Amygdala (tissue), 56 donors: ENCODE measurements at places on chromosomes 16 and 17.
A peak's percentile ranks its signal among the peaks of the same experiment; 100 is the strongest.

DNA sequence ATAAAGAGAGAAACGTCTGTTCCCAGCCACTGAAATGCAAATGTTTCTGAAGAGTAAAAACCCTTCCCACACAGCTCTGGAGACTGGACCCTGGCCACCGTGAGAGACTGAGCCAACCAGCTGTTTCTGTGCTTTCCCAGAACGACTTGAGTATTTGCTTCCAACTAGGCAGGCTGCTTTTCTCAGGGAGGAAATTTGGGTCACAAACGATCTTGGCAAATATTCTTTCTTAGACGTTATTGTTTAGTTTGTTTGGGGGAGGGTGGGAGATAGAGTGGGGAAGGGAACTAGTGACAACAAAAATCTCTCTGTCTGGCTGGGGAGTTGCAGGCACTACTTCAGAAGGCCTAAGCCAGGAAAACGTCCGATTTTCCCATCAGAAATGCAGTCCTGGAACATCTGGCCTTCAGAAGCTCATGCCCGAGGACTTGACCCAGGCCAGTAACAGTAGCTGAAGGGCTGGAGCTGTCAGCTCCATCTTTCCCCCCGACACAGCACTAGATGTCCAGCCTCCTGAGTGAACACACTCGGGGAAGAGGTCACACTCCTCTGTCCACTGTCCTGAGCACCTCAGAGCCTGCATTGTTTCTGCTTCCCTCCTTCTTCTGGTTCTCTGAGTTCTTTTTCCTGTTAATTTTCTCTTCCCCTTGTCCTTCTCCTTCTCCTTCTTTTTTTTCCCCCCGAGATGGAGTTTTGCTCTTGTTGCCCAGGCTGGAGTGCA lies 4.0 kb downstream of the CCDC92B start:
- DNase-seq = peak; percentile 21

DNA sequence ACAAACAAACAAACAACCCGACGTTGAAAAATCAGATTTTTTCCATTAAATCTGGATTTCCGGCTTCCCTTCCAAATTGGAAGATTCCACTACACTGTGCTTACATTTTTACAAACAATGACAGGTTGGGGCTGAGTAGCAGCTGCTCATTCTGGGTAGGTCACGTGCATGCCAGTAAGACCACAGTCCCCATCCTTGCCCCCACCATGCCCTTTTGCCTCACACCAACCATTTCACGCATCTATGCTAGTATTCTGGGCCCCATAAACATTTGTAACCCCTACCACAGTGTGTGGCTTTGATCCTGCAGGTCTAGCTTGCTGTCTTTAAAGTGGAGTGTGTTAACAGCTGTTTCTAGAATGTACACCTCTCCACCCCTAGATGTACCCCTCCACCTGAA lies 366.1 kb downstream of the XYLT1 start:
- no peak for DNase-seq

DNA sequence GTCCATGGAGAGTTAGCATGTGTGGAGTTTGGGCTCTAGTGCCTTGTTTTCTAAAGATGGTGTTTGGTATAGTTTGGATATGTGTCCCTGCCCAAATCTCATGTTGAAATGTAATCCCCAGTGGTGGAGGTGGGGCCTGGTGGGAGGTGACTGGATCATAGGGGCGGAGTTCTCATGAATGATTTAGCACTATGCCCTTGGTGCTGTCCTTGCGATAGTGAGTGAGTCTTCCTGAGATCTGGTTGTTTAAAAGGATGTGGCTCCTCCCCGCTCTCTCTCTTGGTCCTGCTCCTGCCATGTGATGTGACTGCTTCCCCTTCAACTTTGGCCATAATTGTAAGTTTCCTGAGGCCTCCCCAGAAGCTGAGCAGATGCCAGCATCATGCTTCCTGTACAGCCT lies 8.9 kb upstream of the ZNF19 start:
- DNase-seq = no peak

DNA sequence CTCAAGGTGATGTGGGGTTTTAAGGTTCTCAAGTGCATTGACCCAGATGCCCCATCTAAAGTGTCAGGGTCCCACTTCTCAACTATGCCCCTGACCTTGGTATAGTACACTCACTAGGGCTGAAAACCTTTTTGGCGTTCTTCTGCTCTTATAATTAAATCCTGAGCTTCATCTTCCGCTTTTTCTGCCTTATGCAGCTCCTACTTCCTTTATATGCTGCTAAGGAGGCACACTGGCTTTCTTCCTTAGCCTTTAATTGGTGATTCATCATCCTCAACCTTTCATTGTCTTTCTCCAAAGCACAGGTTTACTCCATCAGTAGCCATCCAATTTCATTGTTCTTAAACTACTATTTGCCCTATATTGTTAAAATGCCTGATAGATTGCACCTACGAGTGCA lies 5.3 kb upstream of the NF1 start:
- DNase-seq = no peak

DNA sequence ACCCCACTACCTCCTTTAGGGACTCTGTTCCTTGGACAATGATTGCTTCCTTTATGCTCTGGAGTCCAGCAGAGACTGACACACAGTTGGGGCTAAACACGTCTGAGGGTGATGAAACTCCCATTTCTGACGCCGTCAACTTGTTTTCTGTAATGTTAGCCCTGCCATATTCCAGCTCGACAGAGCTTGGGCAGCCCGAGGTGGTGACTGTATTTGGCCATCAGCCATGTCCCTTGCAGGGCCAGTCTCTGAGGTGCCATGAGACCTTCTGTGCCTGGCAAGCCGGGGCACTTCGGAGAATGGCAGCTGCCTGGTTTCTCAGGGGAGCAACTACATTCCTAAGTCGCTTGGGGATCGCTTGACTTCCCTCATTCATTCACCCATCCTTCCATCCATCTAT lies 278.9 kb upstream of the TNRC6C start:
- no peak for DNase-seq

DNA sequence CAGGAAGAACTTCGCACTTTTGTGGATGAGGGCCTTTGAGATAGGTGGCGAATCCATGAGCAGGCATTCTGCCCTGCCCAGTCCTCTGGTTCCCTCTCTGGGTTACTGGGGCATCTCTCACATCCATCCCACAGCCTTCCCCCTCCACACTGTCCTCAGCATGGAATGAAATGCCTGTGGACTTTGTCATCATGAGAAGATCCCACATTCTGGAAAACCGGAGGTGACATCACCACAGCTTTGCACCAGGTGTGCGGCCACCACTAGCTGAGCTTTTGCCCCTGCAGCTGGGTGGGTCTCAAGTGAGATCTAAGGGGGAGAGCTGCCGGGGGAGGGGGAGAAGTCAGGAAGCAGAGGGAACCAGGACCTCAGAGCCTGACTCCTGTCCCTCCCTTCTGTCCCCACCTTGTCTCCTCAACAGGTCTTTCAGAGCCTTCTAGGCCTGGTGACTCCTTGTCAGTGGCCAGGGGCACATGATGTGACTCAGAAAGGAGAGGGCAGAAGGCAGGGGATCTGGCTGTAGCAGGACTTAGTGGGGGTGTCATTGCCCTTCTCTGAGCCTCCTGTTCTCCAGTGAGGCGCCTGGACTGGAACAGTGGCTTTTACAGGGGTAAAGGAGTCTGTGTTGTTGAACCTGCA lies 40.0 kb upstream of the DLX4 start:
- no peak for DNase-seq

DNA sequence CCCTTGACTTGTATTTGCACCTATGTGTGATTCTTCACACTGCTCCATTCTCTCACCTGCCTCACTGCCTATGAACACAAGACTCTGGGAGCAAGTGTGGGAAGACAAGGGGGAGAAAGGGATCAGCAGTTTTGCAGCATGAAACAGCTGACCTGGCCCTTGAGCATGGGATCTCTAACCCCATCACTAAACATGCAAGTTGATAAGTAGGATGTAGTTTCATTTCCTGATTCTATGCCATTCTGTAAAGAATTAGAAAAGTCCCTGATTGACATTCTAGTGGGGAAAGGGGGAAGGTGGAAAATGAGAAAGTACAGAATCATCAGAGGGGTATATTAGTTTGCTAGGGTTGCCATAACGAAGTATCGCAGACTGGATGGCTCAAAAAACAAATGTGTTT lies 25.3 kb upstream of the MYOCD start:
- DNase-seq = no peak

GRCh38 chr16:88793251-88793954 lies 8.4 kb upstream of the PIEZO1 start:
- DNase-seq = no peak

DNA sequence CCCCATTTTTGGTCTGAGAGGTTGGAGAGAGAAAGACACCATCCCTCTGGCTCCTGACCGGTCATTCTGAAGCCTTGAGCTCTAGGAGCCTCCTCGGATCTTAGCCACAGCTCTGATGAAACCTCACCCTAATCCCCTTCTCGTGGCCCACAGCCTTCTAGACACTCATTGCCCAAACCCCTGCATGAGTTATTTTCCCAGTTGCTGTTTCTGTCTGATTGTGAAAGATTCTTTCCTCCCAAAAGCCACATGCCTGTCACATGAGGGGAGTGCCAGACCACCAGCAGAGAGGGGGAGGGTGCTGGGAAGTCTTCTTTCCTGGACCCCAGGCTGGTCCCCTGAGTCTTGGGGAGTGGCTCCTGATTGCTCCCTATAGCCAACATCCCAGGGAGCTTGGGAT lies 17.6 kb upstream of the ABR start:
- no peak for DNase-seq

GRCh38 chr17:2655546-2655945 lies 56.0 kb downstream of the CLUH start:
- DNase-seq = no peak

- no peak for DNase-seq
Observed at GRCh38 chr16:82016964-82017363, 5.7 kb upstream of the SDR42E1 start.

DNA sequence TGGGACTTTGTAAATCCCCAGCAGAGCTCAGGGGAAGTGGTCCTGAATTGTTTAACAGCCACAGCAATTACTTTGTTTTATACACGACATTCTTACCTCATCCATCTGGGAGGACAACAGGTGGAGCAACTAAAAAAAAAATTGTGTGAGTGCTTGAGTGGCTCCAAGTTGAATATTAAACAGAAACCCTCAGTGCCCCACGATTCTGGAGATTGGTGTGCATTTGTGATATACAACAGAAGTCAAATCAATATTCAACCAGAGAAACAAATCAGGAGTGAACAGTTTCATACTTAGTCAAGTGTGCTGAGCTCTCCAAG lies 204.8 kb downstream of the HAPSTR1 start:
- DNase-seq = no peak

DNA sequence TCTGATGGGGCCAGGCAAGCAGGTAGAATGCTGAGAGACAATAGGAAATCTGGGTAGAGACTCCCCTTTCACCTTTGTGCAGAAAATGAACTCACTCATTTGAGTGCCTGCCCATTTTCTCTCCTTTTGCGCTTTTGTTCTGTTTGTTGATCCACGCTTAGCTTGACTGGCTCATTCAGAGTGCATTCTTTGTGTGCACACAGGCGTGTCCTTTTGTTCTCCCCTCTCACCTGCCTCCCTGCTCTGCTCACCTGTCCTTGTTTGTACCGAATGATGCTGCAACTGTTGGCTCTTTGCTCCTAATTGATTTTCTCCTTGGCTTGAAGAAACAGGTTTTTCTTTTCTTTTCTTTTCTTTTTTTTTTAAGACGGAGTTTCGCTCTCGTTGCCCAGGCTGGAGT lies 15.8 kb downstream of the PGS1 start:
- DNase-seq = no peak

DNA sequence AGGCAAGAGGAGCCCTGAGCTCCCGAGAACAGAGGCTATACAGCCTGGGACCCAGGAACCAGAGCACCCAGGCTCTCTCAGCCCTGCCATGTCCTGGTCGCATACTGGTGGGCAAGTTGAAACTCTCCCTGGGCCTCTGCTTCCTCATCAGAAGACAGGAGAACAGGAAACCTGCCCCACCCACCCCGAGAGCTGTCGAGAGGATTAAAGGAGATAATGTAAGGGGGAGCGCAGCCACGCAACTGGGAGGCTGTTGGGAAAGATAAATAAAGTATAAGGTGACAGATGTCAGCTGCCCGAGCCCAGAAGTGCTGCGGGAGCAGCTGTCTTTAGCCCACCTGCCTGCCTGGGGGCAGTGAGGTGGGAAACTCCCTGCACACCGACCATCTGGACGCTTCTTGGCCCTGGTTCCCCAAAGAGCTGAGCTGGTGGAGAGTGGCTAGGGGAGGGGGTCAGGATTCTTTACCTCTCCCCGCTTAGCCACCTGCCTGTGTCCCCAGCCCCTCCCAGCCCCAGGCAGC lies 6.8 kb downstream of the KIF19 start:
- no peak for DNase-seq

DNA sequence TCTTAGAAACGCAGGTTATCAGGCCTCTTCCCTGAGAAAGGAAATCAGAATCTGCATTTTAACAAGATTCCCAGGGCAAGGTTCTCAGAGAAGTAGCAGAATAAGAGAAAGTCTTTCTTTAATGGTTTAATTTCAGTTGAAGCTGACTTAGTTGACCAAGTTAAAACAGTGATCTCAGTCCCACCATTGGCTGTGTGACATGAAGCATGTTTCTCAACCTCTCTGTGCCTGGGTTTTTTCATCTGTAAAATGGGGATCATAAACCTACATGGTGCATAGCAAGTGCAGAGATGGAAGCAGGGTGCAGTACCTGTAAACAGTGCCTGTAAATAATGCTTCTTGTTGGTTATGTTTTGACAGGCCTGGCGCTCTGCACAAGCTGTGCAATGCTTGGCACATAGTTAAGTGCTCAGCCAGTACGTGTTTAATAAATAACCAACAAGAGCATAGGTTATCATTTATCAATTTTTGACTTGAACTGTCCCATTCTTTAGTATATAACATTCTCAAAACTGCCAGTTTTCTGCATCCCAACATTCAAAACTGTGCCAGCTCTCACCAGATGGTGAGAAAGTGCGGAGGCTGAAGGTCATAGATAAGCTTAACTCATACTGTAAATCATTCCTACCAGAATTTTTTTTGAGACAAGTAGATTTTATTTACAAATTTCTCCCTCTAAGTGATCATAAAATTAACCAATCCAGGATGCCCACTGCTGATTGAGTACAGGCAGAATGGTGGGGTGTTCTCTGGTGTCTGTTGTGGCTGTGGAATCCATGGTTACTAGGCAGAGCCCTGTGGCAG lies 6.9 kb downstream of the C17orf67 start:
- peak; percentile 6 for DNase-seq

GRCh38 chr17:8079291-8080207 lies 8.0 kb downstream of the ALOX12B start:
- no peak for DNase-seq

DNA sequence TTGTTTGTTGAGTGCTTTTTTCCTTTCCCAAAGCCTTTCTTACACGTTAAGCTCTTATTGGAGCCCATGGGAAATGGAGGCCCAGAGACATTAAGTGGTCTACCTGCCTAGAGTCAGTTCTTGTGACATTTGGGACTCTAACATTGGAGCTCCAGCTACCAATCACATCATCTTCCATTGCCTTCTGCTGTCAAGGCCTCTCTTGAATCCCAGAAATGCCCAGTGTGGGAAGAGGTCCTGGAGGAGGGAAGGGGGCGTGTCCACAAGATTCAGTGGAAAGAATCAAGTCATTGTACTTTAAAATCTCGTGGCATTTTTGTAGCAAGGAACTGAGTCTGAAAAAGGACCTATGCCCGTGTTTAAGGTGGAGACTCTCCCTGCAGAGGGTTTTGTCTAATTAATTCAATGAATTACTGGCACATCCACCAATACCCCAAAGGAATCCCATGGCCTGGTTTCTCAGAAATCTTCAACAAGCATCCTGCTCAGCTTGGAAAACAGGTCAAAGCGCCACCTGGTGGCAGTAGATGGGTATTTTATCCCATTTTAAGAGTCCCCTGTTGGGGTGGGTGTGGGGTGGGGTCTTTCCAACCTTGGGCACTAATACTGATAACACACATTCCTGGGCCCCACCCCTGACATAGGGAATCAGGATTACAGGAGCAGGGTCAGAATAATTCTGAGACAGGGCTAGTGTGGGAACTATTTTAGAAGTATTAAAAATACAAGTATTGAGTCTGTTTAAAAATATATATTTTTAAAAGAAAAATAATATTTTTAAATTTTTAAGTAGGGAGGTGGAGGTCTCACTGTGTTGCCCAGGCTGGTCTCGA lies 24.6 kb downstream of the GPT2 start:
- no peak for DNase-seq
